Renal cortex interstitium (tissue), 15 donors: ENCODE measurements at places on chromosomes 6 and 20. TPM values are rescaled to one million over a fixed set of nuclear protein-coding genes. Genes with fewer than 3 reads are reported as not detected.

HNF4A gene
- 50.4 TPM for polyA plus RNA-seq

CLIC1 gene
- polyA plus RNA-seq, result 292 TPM

ANKRD6 gene
- 23.4 TPM for polyA plus RNA-seq

KIF25 gene
- polyA plus RNA-seq, result 0.30 TPM

DNA sequence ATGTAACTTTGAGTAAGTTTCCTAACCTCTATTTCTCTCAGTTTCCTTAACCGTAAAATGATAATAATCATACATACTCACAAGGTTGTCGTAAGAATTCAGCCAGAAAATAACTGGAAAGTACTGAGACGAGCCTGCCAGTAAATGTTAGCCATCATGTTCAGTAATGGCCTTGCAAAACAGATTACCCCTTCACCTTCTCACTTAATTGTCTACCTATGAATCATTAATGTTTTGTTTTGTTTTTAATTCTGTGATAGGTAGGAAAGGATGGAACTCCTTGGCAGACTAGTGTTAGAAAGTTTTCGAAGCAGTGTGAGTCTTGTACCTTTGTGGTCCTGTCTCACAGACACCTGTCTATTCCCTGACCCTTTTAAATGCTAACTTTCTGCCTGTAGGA is 50.6 kb downstream of the MAPK14 start:
- DNase-seq, result no peak

DNA sequence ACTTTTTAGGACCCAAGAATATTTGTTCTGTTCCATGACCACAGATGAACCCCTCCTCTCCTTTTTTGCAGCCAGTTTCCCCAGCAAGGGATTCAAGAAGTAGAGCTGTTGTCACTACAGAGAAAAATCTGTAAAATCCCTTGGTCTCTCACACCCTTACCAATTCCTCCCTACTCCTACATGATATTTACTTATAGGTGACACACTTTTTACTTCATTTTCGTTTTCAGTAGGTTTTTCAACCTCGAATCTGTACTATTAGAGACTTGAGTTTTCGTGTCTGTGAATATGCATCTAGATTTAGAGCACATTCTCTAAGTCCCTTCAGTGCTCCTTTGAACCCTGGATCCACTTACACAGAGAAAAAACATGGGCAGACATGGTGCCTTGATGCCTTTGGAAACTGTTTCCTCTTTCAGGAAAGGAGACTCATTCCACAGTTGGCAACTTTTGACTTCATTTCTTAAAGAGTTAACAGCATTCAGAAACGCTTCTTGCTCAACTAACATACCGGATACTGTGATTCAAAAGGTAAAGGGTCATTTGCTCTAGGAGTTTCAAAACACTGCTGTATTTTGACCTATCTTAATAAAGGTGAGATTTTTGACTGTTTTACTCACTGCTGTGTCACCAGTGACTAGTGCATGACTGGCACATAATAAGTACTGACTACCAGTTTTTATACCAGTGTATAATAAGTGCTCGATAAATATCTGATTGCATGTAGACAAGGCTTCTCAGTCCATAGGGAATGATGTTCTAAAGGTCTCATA is 50.6 kb downstream of the LAMA4 start:
- no peak for DNase-seq

DNA sequence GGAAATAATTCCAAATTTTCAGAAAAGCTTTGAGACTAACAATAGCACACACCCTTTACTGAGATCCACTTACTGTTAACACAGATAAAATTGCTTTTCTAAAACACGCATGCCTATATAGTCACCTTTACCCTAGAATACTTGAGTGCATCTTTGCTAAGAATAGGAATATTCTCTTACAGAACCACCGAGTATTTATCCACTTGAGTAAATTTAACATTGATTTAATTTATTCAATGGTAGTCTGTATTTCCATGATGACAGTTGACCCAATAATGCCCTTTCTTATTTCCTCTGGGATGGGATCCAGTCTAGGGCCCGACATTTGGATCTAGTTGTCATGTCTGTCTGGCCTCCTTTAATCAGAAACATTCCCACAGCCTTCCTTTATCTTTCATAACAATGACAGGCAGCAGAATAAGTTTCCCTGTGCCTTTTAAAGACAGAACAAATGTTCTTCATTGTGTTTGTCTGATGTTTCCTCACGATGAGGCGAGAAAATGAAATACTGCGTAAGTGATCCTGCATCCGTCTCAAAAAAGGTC is 56.6 kb upstream of the ERVFRD-1 start:
- no peak for DNase-seq

- no peak for DNase-seq
These were observed 178.3 kb downstream of the SYNDIG1 start for GRCh38 chr20:24647713-24648112.

GRCh38 chr20:59825944-59826759 is 107.3 kb downstream of the SYCP2 start:
- no peak for DNase-seq

PAK5 gene
- polyA plus RNA-seq, result 0.32 TPM

DNA sequence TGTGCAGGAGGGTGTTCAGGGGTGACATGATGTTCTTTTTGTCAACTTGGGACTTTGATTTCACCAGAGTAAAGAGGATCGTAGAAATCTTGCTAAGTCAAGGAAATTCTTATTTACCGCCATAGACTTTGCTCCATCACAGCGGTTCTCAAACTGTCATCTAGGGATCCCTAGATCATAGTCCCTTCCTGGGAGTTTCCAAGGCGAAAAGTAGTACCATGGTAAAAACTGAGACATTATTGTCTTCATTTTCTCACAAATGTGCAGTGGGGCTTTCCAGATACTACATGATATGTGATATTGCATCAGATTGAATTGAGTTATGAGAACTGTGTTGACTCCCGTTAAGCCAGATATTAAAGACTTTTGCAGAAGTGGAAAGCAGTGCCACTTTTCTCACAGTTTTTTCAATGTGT is 79.7 kb downstream of the JARID2 start:
- DNase-seq, result no peak

GRCh38 chr6:104404377-104404776 is 455.3 kb downstream of the HACE1 start:
- no peak for DNase-seq

GRCh38 chr6:85405175-85405852 is 44.6 kb upstream of the NT5E start:
- DNase-seq, result no peak

- peak; percentile 56 for DNase-seq
These were observed 7.6 kb downstream of the TREM1 start for GRCh38 chr6:41278699-41279405.

ISM1 gene
- polyA plus RNA-seq, result 4.5 TPM

DNA sequence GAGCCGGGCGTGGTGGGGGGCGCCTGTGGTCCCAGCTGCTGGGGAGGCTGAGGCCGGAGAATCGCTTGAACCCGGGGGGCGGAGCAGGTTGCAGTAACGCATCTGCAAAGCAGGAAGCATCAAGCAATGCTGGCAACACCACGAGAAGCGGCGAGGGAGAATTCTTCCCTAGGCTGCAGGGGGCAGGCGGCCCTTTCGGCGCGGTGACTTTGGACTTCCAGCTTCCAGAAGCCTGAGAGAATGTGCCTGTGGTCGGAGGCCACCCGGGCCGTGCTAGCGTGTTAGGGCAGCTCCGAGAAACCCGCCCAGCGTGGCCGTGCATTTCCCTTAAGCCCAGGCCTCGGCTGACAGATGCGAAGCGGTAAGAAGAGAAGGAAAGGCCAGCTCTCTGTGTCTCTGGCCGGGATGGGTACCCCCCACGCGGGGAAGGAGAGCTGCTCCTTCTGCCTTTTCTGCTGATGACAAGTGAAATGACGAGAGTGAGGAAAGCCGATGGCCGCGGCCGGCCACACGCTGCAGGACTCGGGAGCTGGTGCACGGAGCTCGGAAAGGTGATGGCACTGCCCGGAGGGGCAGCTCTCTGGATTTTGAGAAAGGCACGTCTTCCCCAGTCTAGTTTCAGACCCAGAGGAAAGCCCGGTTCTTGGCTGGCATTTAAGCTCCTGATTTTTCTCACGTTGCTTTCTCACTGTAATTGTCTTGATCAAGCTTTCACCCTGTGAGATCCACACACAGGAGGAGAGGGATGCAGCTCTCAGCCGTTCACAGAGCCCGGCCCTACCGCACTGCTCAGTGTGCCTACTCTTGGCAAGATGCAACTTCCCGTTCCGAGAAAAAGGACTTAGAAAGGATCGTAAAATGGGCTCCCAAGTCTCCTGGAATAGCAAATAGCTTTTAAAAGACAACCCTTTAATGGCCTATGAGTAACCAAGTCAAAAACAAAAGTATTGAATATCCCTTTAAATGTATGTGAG is 68.3 kb upstream of the EXOC2 start:
- DNase-seq, result no peak

TPD52L2 gene
- polyA plus RNA-seq, result 90.5 TPM

- no peak for DNase-seq
These were observed 53.2 kb upstream of the ARG1 start for GRCh38 chr6:131519670-131520436.

DNA sequence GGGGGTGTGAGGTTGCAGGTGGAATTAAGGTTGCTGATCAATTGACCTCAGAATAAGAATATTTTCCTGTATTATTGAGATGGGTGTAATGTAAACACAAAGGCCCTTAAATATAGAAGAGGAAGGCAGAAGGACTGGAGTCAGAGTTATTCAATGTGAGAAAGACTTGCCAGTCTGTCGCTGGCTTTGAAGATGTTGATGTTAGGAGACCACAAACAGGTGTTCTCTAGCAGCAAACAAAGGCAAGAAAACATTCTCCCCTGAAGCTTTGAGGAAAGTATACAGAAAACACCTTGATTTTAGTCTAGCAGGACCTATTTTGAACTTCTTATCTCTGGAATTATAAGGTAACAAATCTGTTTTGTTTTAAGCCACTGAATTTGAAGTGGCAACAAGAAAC is 138.9 kb upstream of the PTPRK start:
- no peak for DNase-seq

DNA sequence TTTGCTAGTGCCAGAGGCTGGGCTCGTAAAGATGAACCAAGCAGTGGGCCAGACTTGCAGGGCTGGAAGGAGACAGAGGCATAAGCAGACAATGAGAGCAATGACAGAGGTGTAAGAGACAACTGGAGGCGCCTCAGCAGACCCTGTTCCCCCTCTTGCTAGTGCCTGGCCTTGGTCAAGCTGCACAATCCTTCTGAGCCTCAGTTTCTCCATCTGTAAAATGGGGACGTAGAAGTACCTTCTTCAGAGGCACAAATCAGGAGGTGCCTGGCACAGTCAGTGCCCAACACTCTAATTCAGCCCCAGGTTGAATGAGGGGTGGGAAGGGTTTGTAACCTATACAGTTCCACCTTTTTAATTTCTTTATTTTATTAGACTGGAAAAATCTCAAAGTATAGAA is 23.2 kb downstream of the BPIFB1 start:
- no peak for DNase-seq

DNA sequence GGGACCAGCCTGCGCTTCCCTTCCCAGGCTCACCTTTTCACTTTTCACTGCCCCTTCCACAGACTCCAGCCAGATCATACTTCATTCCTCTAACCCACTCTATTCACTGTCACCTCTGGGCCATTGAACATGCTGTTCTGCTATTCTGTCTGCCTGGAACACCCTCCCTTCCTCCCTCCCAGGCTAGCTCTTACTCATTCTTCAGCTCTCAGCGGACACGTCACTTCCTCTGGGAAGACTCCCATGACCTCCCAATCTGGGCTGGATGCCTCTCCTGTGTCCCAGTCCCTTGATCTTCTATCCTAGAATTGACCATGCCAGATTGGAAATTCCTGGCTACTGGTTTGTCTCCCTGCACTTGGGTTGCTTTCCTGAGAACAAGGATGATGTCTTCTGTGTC is 5.0 kb downstream of the SLC12A5 start:
- no peak for DNase-seq

- DNase-seq, result no peak
These were observed 7.2 kb upstream of the KIF25 start for GRCh38 chr6:167990016-167990945.

GRCh38 chr6:117338567-117338966 is 73.2 kb downstream of the VGLL2 start:
- DNase-seq, result no peak

LPA gene
- 0.21 TPM for polyA plus RNA-seq

THBS2 gene
- 9.4 TPM for polyA plus RNA-seq

GRCh38 chr20:57601211-57601570 is 19.0 kb downstream of the ZBP1 start:
- DNase-seq, result no peak

DNA sequence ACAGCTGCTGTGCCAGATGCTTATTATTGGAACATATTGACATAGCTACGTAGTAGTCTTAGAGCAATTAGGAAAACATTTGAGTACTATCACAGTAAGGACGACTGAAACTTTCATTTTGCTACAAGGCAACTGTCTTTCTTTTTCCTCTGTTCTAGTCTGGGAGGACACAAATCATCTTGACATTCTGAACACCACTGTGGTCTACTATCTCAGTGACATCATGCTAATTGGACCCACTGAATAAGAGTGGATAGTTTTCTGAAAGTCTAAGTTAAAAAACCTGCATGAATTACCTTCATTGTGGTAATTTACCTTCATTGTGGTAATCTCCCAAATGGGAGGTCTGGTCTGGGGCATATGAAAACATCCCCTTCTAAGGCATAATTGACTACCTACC is 163.3 kb upstream of the MOCS1 start:
- no peak for DNase-seq

DNA sequence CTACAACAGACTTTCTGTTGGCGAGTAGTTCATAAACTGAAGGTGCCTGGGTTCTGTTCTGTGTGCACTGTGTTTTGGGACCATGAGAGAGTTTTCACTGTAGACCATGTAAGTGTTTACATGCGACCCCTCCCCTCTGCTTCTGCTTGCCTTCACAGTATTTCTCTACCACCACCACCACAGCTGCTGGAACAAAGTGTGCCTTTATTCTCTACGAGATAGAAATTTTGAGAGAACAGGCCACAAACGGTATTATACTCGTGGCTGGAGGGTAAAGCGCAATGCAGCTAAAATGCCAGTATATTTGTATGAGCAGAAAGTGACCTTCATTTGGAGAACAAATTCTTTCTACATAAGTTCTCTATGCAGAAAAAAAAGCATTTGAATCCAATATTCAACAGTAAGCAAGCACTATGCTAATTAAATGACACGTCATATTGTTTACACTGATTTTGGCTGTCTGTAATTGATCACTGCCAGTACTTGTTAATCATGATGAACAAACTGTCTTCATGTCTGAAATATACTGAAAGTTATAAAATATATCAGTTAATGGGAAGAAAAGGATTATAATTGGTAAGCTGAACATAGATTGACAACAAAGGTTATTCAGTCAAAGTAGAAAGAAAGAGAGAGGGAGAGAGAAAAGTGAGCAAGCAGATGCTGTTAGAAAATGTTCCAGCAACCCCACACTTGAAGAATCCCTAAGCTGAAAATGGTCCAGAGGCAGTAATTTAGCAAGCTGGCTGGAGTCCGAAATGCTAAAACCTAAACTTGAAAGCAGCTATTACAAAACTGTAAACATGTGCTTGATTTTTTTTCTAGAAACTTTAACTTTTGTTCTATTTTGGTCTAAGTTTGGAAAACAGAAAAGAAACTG is 8.8 kb downstream of the CLDN20 start:
- DNase-seq, result peak; percentile 13
